ELR (cell line): ENCODE measurements at places on chromosomes 2 and 18.

GRCh38 chr2:133363884-133364283, 204.4 kb downstream of the NCKAP5 start:
- no peak for DNase-seq

GRCh38 chr18:72867746-72868584, at the start of gene NETO1:
TSS of gene NETO1 (minus strand) at chr18:72867987. CDS start at chr18:72867291, 696 bp downstream.
- DNase-seq = no peak

DNA sequence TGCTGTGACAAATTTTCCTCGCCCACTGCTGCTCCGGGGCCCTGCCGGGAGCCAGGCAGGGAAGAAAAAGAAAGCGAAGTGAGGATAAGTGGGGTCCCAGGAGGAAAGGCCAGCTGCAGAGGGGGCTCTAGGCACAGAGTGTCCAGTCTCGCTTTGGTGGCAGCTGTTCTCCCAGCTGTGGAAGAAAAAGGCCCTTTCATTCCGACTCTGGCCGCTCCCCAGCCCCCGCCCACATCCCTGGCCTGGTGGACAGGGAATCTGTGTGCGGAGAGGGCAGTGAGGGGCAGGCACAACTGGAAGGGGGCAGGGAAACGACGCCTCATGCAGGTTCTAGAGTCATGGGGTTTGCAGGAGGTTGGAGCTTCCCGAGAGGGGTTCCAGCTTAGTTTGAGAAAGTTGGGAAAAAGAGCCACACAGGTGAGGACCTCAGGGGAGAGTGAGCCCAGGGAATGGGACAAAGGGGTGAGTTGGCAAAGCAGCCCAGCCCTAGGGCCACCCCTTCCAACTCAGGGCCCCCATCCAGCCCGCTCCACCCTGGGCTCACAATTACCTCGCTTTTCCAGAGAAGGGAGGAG, 1.8 kb downstream of the RTKN start:
- DNase-seq = peak; percentile 66

DNA sequence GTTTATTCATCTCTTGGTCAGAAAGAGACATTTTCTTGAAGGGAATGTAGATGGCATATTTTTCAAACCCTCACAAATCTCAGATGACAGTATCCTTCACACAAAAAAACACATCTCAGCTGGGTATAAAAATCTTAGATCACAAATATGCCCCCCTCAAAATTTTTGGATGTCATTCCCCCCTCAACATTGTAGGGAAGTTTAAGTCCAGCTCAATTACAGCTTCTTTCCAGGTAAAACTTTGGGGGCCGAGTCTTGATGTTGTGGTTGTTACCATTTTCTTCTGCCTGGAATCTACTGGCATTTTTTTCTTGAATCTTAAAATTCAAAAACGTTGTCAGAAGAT, 46.1 kb downstream of the HDAC4 start:
- DNase-seq = no peak

GRCh38 chr2:74551530-74551929, 2.2 kb downstream of the LOXL3 start:
- no peak for DNase-seq

DNA sequence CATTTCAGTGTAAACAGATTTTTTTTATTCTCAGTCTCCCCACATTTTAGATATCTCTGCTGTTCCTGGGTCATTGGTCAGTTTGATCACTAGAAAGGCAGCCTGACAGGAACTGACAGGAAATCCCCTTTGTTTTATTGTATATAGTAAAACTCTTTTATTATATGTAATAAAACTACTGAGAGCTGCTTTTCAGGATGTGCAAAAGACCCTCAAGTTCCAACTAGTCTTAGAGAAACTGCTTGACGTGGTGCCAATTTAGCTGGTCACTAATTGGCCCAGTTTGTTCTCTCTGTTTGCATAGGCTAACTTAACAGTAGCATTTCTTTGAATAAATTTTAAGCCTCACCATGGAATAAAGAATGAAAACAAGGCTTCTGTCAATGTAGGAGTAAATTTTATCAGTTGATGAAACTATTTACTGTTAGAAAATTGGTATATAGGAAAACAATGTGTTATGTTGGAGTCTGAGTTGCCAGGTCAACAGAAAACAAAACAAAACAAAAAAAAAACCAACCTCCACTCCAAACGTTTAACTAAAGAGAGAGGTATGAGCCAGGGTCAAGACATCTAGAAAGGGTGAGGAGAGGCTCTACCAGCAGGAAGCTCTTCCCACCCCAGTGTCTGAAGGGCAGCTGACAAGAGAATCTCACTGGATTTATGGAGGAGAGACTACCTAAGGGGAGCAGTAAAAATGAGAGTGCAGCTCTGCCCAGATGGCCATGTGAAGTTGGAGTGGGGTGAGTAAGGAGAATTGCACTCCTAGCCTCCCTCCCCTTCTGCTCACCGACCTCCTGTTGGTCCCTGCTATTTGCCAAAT, 184.6 kb downstream of the ST6GAL2 start:
- no peak for DNase-seq

GRCh38 chr2:136327162-136327852, 209.4 kb upstream of the CXCR4 start:
- DNase-seq = peak; percentile 43

DNA sequence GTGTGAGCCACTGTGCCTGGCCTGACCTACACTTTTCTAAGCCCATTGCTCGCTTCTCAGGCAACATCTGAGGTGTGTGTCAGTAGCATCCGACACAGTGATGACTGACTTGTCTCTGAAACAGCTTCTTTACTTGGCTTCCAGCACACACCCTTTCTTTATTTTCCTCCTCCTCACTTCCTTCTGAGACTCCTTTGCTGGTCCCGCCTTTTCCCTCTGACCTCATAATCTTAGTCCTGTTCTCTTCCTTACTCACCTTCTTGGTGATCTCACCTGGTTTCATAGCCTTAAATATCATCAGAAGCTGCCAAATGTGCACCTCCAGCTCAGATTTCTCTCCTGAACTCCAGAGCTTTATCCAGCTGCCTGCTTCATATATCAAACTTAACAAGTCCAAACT, 66.6 kb upstream of the PELI1 start:
- DNase-seq = no peak

GRCh38 chr18:43129946-43130524, 14.6 kb upstream of the RIT2 start:
- no peak for DNase-seq

DNA sequence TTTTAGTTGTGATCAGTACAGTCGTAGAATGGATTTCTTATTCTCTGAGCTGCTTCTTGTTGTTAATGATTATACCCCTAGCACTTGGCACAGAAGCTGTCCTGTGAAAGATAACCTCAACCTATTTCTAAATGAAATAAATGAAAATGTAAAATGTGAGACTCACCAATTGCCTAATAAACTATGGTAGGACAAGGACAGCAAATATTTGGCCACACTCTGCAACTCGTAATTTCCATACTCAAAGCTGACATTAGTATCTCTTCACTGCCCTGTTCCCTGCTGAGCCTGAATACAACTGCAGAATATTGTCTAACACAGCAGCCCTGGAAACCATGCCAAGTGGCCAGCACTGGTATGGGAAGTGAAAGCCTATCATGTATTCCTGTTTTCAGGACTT, 34.5 kb downstream of the TMEM182 start:
- no peak for DNase-seq

GRCh38 chr2:152925547-152926448, 207.4 kb downstream of the ARL6IP6 start:
- DNase-seq = peak; percentile 52

DNA sequence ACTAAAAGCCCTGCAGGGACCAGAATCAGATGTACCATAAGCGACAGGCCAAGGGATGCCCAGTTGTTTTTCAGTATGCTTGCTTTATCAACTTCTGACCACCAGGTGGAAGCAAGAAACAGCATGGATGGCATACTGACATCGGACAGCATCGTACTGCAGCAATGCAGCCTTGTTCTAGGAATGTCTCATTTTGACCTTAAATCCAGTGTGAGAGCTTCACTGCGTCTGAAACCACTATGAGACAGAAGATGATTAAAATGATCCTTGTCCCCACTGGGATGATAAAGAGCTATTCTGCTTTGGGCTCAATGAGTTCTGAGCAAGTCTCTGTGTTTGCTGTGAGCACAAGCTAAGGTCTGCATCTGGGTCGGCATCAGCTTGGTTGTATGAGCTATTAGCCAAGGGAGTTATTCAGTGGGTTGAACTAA, 54.3 kb downstream of the CDK15 start:
- peak; percentile 87 for DNase-seq

- DNase-seq = peak; percentile 65
Measured at GRCh38 chr18:5294457-5295230, 882 bp downstream of the ZBTB14 start.

- DNase-seq = no peak
Measured at GRCh38 chr2:43766006-43766405, 7.8 kb upstream of the DYNC2LI1 start.

DNA sequence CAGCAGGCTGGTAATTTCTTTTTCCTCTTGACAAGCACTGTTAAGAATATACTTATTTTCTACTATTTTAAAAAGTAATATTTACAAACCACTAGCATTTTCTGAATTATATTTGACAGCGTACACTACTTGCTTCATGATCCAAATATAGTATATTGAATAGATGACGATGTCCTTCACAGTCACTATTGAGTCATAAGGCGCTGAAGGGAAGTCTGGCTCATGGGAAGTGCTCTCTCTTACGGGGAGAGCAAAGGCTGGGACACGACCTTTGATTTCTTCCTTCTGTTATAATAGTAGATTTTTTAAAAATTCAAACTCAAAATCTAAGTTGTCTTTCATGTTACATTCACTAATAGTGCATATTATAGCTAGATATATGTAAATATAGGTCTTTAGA, 357.1 kb downstream of the SOCS6 start:
- no peak for DNase-seq

- DNase-seq = peak; percentile 30
Measured at GRCh38 chr2:97688062-97688827, 18.7 kb downstream of the C2orf92 start.

GRCh38 chr2:202555356-202555755, 79.4 kb upstream of the FAM117B start:
- DNase-seq = no peak

GRCh38 chr2:21412944-21413443, 289.2 kb downstream of the TDRD15 start:
- DNase-seq = no peak

DNA sequence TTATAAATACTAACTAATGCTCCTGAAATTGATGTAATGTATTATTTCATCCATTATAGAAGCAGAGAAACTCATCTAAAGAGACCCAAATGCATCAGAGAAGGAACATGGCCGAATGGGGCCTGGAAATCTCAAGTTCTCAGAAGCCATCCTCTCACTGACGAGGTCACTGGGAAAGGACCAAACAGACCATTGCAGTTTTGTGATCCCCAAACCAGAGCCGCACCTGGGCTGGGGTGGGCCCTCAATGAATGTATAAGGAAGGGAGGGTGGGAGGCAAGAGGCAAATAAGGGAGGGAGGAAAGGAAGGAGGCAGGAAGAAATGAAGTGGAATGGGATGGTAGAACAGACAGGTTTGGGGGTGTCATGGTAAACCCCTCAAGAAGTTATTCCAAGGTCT, 245.3 kb upstream of the ID2 start:
- DNase-seq = no peak

- no peak for DNase-seq
Measured at GRCh38 chr18:6434987-6435709, 20.4 kb upstream of the L3MBTL4 start.

DNA sequence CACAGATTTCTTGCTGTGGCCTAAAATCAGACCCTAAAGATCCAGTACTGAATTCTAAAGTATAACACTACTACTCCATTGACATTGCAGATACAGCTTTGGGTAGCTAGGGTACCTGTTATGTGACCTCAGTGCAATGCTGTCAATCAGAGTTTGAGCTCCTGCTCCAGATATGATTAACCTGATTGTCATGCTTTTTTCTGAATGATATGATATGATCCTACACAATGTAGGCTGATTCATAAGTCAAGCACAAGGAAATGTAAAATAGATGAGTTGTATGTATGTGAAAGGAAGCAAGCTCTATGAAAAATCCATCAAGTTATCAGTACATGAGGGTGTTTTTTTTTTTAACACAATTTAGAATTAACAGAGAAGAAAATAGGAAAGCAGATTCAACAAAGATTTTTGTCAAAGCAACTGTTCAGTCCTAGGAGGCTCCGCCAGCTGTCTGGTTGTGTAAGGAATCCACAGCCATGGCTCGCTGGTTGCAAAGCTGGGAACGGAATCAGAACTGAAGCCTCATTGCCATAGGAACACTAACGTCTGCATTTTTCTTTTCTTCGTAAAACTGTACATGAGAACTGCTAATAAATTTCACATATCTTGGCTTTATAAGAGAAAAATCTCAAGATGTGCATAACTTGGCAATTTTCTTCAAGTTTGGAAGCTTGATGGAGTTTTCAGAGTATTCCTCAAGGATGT, 52.9 kb downstream of the NR4A2 start:
- DNase-seq = no peak
